ENCODE measurements at places on chromosomes 1 and 21.

DNA sequence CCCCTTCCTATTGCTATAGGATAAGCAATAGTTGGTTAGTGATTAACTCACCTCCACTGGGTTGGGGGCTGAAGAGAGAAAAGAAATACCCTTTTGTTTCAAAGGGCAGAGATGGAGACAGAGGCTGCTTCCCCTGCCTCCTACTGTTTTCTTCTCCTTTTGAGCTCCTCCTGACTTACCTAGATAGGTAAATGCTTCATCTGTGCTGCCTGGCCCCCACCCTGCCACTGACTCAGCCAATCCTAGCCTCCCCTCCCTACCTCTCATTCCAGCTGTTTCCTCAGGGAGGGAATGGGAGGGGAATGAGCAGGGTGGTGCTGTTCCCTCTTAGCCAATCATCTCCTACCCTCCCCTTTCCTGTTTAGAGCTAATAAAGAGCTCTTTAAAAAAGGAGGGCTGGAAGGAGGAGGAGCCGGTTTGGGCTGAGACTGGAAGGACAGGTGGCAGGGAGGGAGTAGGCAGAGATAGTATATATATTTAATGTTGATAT lies at the start of gene C1orf116:
Gene C1orf116, minus strand, starts transcription at position 229 of the 490 bp plus-strand sequence. CDS start 5,158 bp downstream, outside the sequence.
- DNase-seq, result peak; percentile 98

GRCh38 chr1:119794876-119795240 lies 16.4 kb downstream of the REG4 start:
- DNase-seq, result no peak

GRCh38 chr1:208047476-208047934 lies 136.6 kb upstream of the CD34 start:
- DNase-seq, result no peak

DNA sequence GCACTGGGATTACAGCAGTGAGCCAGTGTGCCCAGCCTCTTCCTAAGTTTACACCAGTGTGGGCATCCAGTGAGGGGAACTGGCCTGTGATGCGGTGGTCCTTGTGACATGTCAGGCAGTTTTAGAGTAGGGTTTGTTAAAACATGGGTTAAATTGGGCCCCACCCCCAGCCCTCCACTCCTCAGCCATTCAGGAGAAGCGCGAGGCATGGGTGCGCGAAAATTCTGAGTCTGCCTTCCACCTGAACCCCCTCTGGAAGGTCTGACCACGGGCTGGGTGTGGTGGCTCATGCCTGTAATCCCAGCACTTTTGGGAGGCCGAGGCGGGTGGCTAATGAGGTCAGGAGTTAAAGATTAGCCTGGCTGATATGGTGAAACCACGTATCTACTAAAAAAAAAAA lies 51.7 kb downstream of the SKI start:
- no peak for DNase-seq
